ENCODE measurements at places on chromosomes 7 and 10.
A peak's percentile ranks its signal among the peaks of the same experiment; 100 is the strongest.

DNA sequence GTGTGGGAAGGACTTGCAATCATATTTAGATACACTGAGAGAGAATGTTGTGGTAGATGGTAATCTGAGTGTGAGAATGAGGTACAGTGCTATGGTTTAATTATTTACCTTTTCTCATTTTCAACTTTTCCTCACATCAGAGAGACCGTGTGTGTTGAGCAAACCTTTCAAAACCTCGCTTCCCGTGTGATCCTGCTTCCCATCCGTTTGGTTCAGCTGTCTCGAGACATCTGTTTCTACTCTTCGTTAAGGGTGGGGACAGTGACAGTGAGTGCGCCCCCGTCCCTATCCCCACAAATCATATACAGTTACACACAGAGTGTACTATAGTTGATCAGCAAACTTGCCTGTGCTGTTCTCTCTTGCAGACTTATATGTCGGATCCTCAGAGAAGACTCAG lies 33.0 kb upstream of the NOBOX start:
- no peak for DNase-seq

DNA sequence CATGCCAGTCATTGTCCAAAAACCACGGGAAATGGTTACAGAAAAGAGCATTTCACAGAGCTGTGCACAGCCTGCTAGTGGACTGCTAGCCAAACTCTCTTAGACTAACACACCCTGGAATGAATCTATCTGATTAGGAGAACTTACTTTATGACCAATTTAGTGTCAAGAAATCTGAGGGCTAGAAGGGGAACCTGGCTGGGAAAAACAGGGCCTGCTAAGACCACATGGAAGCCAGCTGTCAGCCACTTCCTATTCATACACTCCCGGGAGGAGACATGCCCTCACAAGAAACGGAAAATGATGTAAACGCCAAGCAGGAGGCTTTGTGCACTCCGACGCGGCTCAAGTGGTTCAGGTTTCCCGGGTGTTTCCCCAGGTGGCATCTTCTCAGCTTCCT lies 54.8 kb downstream of the MPP7 start:
- no peak for DNase-seq

DNA sequence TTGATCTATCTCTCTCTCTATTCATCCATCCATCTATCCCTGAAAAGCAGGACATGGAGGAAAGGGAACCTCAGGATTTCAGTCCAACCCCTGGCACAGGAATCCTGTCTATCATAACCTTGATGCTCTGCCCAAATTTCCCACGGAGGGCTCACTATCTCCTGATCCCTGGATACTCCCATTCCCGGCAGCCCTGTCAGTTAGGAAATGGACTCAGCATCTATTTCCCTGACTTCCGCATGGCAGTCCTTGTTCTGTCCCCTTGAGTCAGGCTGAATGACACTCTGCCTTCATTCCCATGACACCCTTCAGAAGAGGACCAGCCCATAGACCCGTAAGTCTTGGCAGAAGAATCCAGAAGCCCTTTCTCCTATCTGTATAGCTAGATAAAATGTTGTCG lies 77.7 kb downstream of the VWA2 start:
- DNase-seq: no peak

DNA sequence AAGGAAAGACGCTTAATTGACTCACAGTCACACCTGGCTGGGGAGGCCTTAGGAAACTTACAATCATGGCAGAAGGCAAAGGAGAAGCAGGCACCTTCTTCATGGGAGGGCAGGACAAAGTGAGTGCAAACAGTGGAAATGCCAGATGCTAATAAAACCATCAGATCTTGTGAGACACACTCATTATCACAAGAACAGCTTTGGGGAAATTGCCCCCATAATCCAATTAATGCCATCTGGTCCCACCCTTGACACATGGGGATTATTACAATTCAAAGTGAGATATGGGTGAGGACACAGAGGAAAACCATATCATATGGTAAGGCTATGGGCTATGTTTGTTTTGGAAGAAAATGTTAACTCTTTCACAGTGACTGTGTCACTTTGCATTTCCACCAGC lies 1272.5 kb upstream of the CELF2 start:
- DNase-seq: no peak

DNA sequence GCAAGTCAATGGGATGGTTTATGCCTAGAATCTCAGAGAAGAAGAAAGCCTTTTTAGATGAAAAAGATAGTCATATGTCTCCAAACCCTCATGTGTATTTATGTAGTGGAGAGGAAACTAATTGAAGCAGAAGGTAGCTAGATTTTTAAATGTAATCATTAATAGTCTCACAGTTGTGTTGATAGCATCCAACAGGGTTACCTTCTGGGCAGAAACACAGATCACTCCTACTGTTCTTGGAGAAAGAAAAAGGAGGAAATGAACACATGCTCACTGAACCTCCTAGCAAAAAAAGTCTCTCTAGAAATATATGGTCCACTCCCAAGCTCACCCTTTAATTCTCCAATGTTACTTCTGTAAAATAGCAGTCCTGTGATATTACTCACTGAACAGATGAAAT lies 777.2 kb upstream of the C7orf33 start:
- DNase-seq: no peak

DNA sequence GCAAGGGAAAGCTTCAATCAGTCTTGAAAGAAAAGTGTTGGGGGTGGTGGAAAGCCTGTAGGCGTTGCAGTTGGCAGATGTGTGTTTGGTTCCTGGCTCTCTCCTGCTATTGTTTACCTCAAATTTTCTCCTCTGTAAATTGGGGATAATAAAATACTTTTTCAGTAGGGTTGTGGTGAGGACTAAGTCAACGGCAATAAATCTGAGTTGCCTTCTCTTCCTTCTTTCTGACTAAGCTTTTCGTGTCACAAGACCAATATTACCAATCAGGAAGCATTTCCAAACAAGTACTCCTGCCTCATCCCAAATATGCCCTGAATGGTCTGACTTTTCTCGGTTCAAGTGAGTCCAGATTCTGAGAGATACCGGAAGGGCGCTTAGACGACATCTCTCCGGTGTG lies 54.0 kb downstream of the CREB5 start:
- no peak for DNase-seq

DNA sequence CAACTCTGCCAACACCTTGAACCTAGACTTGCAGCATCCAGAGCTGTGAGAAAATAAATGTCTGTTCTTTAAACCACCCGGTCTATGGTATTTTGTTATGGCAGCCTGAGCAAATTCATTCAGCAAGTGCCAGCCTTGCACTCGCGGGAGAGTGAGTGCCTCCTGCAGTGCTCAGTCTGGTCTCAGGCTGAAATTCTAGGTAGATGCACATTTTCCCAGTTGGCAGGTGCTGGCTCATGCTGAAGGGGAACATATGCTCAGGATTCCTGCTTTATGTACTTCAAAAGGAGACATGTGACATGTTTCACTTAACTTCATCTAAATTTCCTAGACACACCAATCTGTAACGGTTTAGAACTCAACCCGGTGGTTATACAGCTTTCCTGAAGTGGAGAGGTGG lies 170.8 kb downstream of the MGMT start:
- no peak for DNase-seq

DNA sequence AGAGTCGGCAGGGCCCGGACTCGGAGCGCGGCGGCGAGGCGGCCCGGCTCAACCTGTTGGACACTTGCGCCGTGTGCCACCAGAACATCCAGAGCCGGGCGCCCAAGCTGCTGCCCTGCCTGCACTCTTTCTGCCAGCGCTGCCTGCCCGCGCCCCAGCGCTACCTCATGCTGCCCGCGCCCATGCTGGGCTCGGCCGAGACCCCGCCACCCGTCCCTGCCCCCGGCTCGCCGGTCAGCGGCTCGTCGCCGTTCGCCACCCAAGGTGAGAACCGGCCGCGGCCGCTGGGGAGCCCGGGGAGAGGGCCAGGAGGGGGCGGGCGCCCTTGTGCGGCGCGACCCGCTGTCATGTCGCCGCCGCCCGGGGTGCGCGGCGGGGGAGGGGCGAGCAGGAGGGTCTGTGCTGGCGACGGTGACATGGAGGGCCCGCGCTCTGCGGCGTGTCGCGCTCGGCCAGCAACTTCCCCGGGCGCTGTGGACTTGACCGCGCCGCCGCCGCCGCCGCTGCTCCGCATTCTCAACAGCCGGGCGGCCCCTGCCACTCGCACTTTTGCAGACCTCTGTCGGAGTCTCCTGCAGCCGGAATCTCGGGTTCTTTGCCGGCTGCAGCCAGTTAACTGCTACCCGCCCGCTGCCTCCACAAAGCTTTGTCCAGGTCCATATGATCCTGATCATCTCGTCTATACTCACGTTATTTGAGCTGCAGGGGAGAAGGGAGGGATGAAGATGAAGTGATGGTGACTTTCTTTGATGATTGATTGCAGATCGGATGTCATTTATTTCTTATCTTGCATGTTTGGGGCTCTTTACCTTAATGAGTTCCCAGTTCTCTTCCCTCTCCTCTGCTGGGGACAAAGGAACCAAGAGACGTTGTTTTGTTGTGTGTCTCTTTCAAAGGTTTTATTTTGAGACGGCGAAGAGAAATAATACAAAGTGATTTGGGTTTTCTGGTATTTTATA lies 869 bp downstream of the TRIM24 start:
- peak; percentile 65 for DNase-seq

DNA sequence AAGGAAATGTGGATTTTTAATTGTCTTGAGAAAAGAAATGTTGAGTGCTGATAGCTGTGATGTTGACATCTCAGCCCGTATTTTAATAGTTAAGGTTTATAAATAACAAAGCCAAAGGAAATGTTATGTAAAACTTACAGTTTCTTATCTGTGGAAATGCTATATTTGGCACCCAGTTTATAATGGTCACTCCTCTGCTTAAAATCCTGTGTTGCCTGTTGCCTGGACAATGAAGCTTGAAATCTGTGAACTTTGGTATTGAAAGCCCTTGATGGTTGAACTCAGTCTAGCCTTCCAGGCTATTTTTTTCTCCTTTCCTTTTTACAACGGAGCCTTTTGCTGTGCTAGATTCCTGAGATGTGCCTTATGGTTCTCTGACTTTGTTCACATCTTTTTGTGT lies 46.5 kb downstream of the MCU start:
- no peak for DNase-seq

DNA sequence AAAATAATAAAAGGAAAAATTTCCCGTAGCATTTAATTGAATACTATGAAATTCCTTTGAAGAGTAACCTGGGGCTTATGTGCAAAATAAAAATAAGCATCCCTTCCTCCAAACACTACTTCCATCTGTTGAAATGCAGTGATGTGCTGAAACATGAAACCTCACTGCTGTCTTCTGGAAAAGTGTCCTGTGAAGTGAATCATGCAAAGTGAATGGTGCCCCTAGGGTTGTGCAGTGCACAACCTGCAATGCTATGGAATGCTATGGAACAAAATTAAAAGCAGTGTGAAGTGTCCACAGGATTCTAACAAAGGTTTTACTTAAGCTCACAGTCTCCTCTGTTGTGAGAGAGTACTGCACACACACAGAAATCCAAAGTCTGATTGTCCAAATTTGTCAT lies 480.9 kb downstream of the ETV1 start:
- no peak for DNase-seq

GRCh38 chr7:101783381-101784181 lies 33.8 kb upstream of the CUX1 start:
- DNase-seq: no peak

- no peak for DNase-seq
These were observed 4.6 kb upstream of the ARHGAP22 start for GRCh38 chr10:48609441-48609840.

DNA sequence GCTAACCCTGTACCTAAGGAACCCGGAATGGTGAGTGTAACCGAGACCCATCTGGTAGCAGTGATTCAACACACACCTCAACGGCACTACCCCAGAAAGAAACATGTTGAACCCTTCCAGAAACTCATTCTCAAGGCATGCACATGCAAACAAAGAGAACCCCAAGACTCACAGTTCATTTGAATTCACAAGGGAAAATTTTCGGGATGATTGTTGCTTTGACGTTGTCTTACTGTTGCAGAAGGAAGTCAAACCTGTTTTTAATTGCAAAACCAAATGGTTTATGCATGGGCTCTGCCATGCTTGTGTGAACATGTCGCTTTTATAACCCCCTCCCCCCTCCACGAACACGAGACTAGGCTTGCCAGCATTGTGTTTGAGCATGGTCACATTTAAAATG lies 539.7 kb downstream of the GATA3 start:
- no peak for DNase-seq

GRCh38 chr7:50807026-50807730 lies 24.5 kb upstream of the GRB10 start:
- DNase-seq: no peak

- DNase-seq: peak; percentile 80
These were observed 167.8 kb upstream of the EEPD1 start for GRCh38 chr7:35985126-35985754.

DNA sequence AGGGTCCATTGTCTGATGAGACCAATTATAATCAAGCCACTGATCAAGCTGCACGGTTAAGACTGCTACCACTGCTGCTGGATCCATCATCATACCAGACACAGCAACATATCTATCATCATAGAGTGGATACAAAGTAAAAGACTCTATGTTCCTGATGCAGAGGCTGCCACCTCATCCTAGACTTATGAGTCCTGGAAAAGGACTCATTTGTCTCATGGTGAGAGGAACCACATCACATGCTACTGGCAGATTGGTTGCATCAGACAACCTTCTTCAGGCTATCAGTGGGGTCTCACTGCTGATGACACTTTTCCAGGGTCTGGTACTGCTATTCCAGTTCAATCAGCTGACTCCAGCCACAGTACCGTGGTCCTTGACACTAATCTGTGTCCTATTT lies 79.0 kb downstream of the ABI1 start:
- DNase-seq: no peak

DNA sequence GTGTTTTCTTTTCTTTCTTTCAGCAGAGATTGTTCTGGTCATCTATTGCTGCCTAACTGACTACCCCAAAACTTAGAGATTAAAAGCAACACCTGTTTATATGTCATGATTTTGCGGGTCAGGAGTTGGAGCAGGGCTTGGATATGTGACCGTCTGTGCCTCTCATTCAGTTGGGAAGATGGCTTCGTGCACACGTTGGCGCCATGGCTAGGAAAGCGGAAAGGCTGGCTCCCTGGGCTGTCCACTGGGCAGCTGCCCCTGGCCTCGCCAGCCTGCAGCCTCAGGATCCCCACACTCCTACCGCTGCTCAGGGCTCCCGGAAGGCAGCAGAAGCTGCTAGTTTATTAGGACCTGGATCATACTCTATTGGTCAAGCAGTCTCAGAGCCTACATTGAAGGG lies 638.1 kb upstream of the FOXK1 start:
- DNase-seq: no peak

DNA sequence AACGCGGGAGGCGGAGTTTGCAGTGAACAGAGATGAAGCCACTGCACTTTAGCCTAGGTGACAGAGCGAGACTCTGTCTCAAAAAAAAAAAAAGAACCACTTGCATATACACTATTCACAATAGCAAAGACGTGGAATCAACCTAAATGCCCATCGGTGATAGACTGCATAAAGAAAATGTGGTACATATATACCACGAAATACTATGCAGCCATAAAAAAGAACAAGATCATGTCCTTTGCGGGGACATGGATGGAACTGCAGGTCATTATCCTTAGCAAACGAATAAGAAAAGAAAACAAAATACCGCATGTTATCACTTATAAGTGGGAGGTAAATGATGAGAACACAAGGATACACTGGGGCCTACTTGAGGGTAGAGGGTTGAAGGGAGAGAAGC lies 39.5 kb downstream of the EGFR start:
- DNase-seq: no peak
